Osteoblast (primary cell): ENCODE measurements at places on chromosomes 2 and 18. TPM values are rescaled to one million over a fixed set of nuclear protein-coding genes. Genes with fewer than 3 reads are reported as not detected.

- no peak for DNase-seq
These were observed 1655.3 kb upstream of the ACVR2A start for GRCh38 chr2:146189541-146189940.

CDK5R2 gene
- not detected in 2 replicates for total RNA-seq

DNA sequence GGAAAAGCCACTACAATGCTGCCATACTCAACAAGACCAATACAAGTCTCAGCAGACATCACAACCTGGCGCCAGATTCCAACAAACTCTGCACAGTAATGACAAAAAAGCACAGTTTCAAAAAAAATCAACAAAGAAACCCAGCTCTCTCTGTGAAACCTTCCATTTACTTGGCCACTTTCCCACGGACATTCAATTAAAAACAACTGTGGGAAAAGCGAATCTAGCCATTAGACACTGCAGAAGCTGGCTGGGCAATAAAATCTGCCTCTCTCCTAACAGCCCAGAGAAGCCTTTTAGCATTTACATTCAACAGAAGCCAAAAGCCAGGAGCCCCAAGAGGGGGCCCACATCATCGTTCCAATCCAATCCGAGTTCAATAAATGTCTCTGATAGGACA, 128.9 kb downstream of the HDAC4 start:
- DNase-seq: no peak

GRCh38 chr18:34723143-34723542, 13.0 kb downstream of the DTNA start:
- DNase-seq: no peak

DNA sequence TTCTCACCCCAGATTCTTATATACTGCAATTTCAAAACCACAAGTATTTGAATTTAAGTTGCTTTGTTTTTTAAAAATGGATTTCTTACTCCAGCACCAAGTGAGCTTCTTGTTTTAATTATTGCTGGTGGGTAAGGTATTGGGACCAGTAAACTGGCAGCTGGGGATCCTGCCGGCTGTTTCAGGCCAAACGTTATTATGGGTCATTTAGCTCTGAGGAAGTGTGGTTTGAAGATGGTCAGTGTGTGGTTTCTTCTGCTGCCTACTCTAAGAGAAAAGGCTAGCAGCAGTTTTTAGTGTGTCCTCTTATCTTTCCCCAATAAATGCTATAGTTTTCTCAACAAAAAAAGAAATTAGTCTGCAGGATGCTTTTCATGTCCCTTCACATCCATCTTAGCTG, 30.6 kb downstream of the CFAP221 start:
- DNase-seq: no peak

GRCh38 chr18:55953326-55953725, 365.3 kb upstream of the TCF4 start:
- DNase-seq: no peak

DNA sequence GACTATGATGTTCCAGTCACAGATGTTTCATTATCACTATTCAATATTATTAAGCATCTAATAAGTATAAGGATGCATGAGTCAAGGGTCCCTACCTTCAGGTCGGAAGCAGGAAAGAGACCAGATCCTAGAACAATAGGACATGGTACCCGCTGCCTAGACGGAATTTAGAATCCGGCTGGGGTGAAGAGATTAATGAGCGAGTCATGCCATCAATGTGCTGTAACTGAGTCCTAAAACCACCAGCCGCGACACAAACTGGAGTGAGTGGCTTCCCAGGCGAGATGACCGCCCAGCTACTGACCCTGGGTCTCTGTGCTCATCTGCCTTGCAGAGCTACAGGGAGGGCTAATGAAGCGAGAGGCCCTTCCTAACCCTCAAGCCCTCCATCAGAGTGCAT, 73.6 kb downstream of the DNMT3A start:
- DNase-seq: peak; percentile 45

DNA sequence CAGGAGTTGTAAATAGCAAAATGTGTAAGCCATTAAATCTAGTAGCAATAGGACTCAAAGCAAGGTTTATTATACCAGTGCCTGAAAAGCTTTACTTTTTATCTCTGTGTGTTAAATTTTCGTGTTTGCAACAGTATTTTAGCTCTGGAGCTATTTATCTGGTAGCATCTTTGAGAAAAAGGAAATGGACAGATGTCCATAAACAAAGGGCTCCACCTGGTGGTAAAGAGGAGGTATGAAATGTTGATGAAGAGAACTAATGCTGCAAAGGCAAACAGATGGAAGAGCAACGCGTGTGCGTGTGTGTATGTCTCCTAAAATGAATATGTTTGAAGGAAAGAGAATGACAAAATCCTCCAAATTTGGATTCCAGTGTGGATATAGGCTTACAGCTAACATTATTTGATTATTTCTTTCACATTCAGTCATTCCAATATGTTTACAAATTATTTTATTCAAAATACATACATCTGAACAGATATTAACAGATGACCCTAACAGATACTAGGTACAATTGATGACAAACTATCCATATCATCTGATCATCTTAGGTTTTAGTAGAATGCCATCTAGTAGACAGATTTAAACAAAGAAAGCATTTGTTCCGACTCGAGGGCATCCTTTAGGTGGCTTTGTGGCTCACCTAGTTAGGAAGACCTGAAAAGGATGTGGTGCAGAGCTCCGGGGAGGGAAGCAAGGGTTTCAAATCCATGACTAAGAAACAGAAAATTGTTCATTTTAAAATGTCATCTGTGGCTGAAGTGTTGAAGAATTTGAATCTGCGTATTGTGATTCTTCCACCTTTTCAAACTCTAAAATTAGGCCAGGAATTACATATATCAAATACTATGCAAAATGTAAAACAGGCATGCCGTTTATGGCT, 383.3 kb downstream of the MTX2 start:
- DNase-seq: no peak

DNA sequence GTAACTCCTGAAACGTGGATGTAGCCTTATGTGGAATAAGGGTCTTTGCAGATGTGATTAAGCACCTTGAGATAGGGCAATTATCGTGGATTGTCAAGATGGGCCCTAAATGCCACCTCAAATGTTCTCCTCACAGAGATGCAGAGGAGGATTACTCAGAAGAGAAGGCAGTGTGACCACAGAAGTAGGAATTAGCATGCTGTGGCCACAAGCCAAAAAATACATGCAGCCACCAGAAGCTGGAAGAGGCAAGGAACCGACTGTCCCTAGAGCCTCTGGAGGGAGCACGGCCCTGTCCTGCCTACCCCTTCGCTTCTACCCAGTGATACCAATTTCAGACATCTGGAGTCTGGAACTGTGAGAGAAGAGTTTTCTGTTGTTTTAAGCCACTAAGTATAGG, 47.3 kb upstream of the MGAT5 start:
- peak; percentile 92 for DNase-seq

SKA1 gene
- total RNA-seq: 1.8 and 2.9 TPM in 2 replicates

DNA sequence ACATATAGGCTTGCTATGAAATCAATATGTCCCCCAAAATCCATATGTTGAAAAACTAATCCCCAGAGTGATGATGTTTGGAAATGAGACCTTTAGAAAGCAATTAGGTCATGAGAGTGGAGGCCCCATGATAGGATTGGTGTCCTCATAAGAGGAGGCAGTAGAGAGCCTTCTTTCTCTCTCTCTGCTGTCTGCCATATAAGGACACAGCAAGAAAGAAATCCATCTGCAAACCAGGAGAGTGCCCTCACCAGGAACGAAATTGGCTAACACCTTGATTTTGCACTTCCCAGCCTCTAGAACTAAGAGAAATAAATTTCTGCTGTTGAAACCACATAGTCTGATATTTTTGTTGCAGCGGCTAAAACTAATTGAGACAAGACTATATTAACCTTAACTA, 89.5 kb downstream of the NBAS start:
- DNase-seq: no peak

DNA sequence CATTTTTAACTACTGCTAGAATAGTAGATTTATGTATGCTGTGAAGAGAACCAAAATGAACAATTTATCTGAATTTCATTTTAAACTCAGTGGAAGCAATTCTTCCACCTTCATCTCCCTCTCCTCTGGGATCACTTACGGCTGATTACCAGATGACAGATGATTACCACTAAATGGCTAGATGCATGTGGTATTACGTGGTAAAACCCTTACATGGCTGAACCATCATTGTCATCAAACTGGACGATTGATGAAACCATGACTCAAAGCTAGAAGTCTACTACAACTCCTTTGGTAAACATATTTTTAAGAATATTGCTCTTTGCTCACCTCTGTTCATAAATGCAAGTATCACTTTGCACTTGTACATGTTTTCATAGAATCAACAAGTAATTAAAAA, 48.5 kb upstream of the DOCK10 start:
- DNase-seq: peak; percentile 26

GRCh38 chr2:224958873-224959272, 83.4 kb downstream of the DOCK10 start:
- peak; percentile 32 for DNase-seq

DNA sequence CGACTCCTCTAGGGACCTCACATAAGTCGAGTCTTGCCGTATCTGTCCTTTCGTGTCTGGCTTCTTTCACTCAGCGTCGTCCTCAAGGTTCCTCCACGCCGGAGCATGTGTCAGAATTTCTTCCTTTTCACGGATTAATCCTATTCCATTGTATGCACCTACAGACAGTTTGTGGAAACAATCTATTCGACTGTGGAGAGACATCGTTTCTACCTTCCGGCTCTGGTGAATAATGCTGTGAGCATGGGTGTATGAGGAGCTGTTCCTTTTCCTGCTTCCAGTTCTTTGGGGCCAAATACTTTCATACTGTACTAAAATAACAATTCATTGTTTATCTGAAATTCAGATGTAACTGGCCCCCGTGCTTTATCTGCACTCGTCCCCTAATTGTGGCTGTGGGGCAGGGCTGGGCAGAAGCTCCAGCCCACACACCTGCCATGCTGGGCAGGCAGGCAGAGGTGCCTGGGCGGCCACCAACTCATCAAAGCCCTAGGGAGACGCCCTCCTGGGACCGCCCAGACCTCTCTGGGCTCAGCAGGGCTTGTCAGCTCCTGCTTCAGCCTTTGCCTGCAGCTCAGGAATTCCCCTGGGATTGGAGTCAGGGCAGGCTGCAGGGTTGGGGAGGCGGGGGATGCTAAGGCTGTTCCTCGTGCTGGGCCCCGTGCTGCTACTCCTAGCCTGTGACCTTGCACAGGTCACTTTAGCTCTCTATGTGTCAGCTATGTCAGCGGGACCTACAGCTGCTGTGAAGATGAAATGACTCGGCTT, 14.5 kb downstream of the GPC1 start:
- peak; percentile 91 for DNase-seq

- DNase-seq: peak; percentile 95
These were observed 27.6 kb downstream of the MRPL33 start for GRCh38 chr2:27798948-27799645.

RAX gene
- not detected in 2 replicates for total RNA-seq

DNA sequence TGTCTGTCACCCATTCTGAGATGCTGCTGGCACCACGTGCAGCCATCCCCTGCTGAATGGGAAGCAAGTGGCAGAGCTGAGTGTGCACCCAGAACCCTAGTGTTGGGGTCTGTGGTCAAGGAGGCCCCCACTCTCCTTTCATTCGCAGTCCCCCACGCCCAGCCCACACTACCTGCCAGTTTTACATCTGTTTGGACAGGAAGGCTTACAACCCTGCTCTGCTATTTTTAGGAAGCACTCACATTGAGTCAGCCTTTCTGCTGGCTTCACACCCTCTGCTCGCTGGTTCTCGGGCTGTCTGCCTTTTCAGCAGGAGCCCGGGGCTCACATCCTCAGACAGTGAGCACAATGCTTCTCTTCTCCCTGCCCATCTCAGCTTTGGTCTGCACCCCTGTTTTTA, 10.7 kb upstream of the ADCY3 start:
- no peak for DNase-seq

GNAL gene
- 0.59 and 0.72 TPM in 2 replicates for total RNA-seq

DNA sequence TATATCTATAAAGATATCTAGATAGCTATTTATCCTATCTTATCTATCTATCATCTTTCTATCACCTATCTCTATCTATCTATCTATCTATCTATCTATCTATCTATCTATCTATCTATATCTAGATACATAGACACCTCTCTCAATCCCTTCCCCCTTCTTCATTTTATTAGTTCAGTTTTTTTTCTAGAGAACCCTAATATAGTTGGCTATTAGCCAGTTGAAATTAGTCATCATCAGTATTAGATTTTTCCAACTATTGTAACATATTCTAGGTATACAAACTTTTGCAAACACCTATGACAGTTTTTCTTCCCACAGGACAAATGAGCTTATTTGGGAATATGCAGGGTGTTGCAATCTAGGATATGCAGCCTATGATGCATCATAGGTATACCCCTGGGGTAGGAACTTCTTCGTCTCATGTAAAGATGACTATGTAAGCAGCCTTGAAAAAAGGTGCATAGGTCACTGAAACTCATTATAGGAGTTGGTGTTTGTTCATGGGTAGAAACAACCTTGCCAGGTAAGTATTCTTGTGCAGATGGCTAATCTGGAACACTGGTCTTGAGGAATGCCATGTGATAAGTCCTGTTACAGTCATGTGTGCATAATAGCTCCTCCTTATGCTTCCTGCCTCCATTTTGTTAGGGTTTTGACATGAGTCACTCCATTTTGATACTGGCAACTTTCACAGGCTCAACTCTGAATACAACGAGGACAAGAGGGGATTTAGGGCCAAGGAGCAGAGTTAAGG, 160.7 kb upstream of the ZSWIM2 start:
- no peak for DNase-seq

MYO1B gene
- total RNA-seq: 229 and 246 TPM in 2 replicates

DNA sequence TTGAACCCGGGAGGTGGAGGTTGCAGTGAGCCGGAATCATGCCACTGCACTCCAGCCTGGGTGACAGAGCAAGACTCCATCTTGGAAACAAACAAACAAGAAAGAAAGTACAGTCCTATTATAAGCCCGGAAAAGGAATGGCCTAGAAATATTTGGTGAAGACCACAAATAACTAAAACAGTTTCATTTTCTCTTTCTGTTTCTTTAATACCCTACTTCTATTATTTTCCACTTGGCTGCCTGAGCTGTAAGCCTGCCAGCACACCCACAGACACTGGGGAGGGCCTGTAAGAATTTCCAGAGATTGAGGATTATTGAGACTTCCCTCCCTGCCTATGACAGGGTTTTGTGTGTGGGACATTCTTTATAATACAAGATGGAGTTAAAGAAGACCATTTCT, 188.0 kb upstream of the DCC start:
- DNase-seq: no peak

GKN2 gene
- not detected in 2 replicates for total RNA-seq

DNA sequence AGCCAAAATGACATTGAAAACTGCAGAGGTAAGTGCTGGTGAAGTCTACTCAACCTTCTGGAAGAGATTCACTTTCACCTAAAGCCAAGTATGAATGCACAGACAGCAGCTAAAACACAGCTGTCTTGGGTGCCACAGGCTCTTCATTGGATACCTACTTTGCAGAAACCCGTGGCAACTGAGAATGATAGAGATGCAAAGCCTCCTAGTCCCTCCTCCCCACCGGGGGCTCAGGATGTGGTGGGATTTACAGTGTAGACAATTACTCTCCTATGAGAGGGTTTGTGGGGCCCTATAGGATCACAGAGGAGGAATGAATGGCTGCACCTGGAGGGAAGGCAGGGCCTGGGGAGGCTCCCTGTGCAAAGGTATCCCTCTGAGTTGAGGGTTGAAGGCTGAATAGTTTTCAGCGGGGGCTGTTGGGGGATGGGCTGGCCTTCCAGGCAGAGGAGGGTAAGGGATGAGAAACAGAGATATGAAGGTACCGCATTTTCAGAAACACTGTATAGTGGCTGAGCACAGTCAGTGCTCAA, 131.6 kb downstream of the RNF144A start:
- no peak for DNase-seq

WDR35 gene
- total RNA-seq: 17.4 and 18.1 TPM in 2 replicates

GRCh38 chr2:20326163-20326780, 24.4 kb downstream of the PUM2 start:
- DNase-seq: peak; percentile 88

TMEFF2 gene
- total RNA-seq: under 0.01 TPM in 2 replicates

- no peak for DNase-seq
These were observed 244.1 kb downstream of the LOXHD1 start for GRCh38 chr18:46412916-46413315.

ANKRD30BL gene
- 0.29 TPM in 1 of 2 replicates, not detected in the other for total RNA-seq
